ENCODE measurements at places on chromosomes 2 and 18.

GRCh38 chr2:42385225-42385624 is 24.2 kb upstream of the COX7A2L start:
- no peak for DNase-seq

GRCh38 chr2:37142546-37142945 is 14.2 kb downstream of the EIF2AK2 start:
- DNase-seq: no peak

DNA sequence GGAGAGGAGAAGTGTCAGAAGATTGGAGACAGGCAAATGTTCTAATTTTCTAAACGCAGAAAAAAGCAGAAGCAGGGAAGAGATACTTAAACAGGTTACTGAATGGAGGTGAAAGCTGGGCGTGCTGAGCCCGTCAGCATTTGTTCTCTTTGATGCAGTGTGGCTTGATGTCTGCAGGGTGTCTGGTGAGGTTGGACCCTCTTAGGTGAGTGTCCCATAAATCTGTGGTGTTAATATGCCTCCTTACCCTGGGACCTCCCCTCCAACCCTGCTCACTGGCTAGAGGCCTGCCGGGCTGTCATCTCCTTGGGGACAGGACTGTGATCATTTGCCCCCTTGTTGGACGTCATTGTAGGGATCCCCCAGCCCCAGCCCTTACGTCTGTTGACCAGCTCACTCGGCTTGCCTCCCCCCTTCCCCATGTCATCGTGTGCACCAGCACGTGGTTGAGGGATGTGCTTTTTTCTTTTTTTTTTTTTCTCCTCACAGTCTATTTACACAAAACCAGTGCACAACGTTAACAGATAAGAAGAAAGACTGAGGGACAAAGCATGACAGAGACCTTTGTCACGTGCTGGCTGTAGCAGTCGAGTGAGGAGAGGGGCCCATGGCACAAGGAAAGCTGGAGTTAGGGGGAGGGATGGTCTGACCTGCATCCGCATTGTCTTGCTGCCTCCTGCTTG is 56.4 kb downstream of the NCK2 start:
- no peak for DNase-seq

GRCh38 chr2:187461294-187462261 is 13.5 kb upstream of the CALCRL start:
- DNase-seq: no peak

DNA sequence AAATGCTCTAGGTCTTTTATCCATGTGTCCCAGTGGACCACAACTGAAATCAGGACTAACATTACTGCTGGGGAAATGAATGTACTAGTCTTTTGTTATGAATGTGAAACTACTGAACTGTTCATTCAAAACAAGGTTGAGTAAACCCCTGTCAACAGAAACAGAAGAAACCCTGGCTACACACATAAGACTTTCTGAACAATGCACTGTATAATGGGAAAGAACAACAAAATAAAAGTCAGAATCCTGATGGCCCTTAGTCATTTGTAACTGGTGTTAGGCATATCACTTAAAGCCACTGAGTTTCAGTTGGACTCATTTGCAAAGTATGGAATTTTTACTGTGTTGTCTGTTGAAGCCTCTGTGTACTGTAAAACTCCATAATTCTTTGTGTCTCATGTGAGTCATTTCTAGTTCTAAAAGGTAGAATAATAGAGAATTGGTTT is 77.0 kb upstream of the UBXN4 start:
- no peak for DNase-seq

- DNase-seq: no peak
These were observed 64.8 kb downstream of the ST3GAL5 start for GRCh38 chr2:85823951-85824350.

DNA sequence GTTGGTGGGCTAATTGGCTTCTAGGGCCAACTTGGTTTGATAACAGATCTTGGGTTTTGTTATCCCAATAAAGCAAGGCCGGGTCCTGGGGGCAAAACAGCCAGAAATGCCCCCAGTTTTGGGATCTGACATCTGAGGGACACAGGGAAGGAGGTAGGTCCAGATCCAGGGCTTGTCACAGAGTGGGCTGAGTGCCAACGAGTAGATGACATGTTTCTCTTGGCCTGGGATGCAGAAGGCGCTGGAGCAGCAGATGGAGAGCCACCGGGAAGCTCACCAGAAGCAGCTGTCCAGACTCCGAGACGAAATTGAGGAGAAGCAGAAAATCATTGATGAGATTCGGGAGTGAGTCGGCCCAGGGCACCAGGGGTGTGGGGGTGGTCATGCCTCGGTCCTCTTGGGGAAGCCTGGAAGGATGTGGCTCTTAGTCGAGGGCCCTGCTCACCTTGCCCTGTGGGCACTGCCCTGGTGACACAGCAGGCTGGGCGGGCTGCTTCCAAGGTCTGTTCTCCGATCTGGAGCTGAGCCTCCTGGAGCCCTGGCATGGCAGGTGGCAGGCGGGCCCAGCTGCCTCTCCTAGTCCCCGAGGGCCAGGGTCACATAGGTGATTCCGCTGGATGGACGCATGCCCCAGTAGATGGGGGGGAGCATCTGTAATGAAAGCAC is 40.2 kb upstream of the LYPD6B start:
- no peak for DNase-seq

DNA sequence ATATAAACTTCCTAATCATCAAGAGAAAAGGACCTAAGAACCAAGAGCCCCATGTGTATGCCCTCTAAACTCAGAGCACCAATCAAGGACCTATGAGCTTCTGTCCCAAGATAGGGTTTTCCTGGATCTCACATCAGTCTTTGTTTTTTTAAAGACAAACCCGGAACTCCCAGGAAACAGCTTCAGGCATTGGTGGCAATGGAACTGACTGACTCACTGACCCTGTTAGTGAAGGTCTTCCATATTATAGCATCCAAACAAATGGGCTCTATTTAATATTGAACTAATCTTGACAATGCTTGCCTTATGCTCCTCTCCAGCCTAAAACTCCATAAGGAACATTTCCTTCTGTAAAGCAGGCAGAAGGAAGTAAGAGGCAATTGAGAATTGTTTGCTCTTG is 63.5 kb upstream of the RPE start:
- DNase-seq: no peak

- no peak for DNase-seq
These were observed 53.8 kb upstream of the SPTBN1 start for GRCh38 chr2:54402350-54402749.

- no peak for DNase-seq
These were observed 61.8 kb downstream of the ACAA2 start for GRCh38 chr18:49751427-49752094.

DNA sequence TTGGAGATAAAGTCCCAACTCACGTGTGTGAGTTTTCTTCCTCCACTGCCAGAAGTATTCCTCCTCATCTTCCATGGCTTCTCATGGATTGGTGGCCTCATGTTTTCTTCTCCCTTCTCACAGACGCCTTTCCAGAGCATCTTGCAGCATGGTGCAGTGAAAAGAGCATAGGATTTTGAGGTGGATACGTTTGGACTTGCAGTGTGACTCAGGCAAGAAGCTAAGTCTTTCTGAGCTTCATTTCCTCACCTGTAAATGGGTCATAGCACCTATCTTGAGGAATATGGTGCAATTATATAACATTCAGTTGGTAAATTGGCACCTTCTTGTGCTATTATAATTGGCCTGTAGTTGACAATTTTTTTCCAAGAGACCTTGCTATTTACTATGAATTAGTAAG is 247.6 kb downstream of the RDH14 start:
- DNase-seq: no peak

- DNase-seq: no peak
These were observed 28.3 kb downstream of the PKP4 start for GRCh38 chr2:158484892-158485556.

- DNase-seq: no peak
These were observed 434.9 kb downstream of the DSEL start for GRCh38 chr18:67081482-67082211.

- no peak for DNase-seq
These were observed 137.4 kb downstream of the ACOXL start for GRCh38 chr2:110869472-110870446.

GRCh38 chr2:230774348-230774951 is 61.8 kb downstream of the CAB39 start:
- no peak for DNase-seq

- DNase-seq: no peak
These were observed 847.3 kb upstream of the ACVR2A start for GRCh38 chr2:146997488-146997887.

DNA sequence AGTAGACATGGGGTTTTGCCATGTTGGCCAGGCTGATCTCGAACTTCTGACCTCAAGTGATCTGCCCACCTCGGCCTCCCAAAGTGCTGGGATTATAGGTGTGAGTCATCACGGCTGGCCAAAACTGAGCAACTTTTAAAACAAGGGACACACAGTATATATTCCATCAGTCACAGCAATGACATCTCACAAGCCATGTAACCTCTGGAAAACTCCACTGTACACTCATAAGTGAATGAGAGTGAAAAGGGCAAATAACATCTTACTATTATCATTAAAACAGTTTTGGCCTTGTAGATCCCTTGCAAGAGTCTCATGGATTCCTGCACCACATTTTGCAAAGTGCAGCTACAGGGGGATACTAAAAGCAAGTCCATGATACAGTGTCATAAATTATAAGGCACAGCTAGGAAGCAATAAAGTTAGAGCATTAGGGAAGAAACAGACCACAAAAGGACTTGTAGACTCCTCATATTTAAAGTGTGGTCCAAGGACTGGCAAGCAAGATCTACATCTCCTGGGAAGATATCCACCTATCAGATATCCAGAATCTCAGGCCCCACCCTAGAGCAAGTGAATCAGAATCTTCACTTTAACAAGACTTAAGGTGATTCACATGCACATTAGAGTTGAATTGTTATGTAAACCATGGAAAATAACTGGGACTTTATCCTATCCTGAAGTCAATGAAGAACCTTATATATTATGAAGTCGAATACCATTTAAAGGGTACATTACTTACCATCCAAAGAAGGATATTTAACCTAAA is 5.7 kb downstream of the SMC6 start:
- DNase-seq: no peak

GRCh38 chr2:36663851-36664695 is 32.4 kb upstream of the VIT start:
- no peak for DNase-seq

DNA sequence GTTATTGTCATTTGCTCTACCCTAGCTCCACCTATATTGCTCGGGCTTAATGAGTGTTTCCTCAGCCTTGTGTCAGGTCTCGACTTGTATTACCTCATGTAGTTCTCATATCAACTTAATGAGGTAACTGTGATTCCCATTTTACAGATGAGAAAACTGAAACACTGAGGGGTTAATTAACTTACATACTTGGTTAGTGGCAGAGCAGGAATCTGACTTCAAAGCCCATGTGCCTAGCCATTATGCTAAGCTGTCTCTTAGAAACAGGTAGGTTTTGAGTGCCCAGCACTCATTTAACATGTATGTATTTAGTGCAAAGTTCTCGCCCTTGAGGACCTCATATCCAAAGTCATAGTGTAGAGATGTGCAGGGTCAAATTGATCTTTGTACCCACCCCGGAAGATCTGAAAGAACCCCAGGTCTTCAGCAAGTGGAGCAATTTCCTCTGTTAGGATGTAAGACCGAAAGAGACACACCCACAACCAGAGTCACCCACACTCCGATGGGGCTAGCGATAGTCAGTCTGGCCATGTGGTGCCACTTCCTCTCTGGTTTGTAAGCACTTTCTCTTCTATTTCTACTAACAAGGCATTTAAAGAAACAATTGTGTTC is 121.0 kb upstream of the SLC39A10 start:
- DNase-seq: peak; percentile 45

GRCh38 chr18:76997951-76998808 is 134.4 kb downstream of the MBP start:
- DNase-seq: no peak

- peak; percentile 40 for DNase-seq
These were observed at the start of gene CHST10 for GRCh38 chr2:100416935-100417710. Gene CHST10 (minus strand): TSS chr2:100417668. CDS start chr2:100406675, 10,993 bp downstream.

- no peak for DNase-seq
These were observed 12.6 kb downstream of the GPR35 start for GRCh38 chr2:240637901-240638345.

DNA sequence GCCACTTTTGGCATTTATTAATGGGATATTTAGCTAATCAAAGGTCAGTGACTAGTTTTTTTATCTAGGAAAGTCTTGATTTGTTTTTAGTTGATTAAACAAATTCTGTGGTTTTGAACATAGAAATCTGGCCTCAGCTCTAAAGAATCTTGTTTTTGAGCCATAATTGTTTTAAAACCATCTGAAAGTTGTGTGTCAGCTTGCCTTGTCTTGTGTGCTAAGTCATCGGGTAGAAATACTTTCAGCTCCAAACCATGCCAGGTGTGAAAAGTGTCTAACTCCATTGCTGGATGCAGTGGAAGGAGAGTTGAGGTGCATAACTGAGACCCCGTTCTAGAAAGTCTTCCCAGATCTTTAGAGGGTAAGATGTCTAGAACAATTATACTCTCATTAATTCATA is 22.7 kb downstream of the FARP2 start:
- DNase-seq: no peak

GRCh38 chr2:66445925-66446871 is 11.3 kb downstream of the MEIS1 start:
- no peak for DNase-seq

- DNase-seq: no peak
These were observed 44.2 kb upstream of the DSC1 start for GRCh38 chr18:31206787-31207381.

DNA sequence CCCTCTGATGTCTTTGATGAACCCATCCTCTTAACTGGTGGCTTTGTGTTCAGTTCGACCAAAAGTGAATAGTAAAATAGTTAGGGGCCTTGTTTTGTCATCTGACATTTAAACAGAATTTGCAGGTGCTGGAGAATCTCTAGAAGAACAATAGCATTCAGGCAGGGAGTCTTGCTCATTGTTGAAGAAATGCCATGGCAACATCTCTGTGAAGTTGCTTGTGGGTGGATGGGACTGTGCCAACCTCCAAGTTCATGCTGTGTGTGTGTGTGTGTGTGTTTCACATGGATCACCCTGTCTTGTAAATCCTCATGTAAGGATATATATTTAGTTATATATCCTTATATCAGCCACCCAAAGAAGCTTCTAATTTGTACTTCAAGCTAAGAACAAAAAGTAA is 66.7 kb downstream of the SKA1 start:
- no peak for DNase-seq

- DNase-seq: no peak
These were observed 166.7 kb upstream of the SLC39A10 start for GRCh38 chr2:195490319-195490718.

- DNase-seq: no peak
These were observed 300.0 kb upstream of the HDAC4 start for GRCh38 chr2:239700686-239701345.

- DNase-seq: no peak
These were observed 622.1 kb upstream of the ID2 start for GRCh38 chr2:8059794-8060193.

GRCh38 chr18:21450913-21451312 is 149.6 kb downstream of the ESCO1 start:
- no peak for DNase-seq

All from activated CD8-positive, alpha-beta memory T cell treated with anti-CD3 and anti-CD28 coated beads for 1 hour (primary cell).